NCI-H82 (cell line): ENCODE measurements at places on chromosomes 7 and 10.
A peak's percentile ranks its signal among the peaks of the same experiment; 100 is the strongest.

- no peak for DNase-seq
These were observed 169.3 kb upstream of the BET1 start for GRCh38 chr7:94173436-94173835.

DNA sequence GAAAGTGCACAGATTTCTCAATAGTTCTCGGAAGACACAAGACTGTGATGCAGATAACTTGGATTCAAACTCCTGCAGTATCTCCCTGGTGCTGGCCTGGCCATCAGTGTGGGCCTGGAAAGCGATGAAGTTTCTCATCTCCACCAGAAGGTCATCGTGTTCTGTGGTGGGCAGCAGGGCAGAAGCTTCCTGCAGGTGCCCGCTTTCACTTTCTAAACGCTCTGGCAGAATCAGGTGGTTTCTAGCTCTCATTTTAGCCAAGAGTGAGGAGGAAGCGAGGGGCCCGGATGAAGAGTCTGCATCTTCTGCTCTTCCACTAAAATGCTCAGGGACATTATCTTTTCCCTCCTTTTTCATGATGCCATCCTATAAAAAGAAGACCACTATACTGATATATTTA is 63.0 kb upstream of the DRGX start:
- DNase-seq, result no peak

DNA sequence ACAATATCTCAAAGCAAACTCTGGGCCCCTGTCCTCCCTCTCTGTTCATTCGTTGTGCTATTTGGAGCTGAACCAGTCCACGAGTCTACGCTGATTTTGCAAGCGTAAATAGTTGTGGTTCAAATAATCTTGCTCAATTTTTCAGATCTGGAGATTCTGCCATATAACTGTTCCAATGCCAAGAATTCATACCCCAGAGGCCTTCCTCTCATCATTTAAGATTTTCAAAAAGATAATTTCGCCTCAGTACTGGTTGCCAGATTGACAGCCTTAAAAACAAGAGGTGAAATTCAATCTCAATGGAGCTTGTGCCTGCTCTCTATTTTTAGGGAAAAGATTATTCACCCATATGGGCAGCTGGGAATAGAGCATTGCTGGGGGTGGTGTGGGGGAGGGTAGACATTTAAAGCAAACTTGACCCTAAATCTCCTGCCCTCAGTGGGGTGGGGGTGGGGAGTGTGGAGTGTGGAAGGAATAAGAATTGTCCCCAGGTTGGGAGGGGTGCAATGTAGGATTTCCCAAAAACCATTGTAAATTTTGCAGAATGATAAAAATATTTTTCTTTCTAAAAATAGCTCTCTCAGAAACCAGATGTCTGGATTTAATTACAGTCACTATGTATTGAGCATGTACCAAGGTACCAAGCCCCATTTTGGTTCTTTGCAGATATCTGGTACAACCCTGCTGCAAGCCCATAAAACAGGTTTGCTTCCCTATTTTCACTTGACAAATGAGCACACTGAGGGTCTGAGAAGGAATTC is 104.7 kb upstream of the EEPD1 start:
- peak; percentile 70 for DNase-seq

DNA sequence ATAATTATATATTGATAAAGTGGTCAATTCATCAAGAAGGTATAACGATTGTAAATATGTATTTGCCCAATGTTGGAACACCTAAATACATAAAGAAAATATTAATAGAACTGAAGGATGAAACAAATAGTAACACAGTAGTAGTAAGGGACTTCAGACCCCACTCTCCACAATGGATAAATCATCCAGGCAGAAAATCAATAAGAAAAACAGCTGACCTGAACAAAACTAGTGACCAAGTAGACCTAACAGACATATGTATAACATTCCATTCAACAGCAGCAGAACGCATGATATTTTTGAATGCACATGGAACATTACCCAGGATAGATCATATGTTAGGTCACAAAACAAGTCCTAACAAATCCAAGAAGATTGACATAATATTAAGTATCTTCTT is 286.1 kb upstream of the BMPER start:
- DNase-seq, result no peak

GRCh38 chr10:102633848-102634247 is 10.4 kb upstream of the TRIM8 start:
- no peak for DNase-seq

DNA sequence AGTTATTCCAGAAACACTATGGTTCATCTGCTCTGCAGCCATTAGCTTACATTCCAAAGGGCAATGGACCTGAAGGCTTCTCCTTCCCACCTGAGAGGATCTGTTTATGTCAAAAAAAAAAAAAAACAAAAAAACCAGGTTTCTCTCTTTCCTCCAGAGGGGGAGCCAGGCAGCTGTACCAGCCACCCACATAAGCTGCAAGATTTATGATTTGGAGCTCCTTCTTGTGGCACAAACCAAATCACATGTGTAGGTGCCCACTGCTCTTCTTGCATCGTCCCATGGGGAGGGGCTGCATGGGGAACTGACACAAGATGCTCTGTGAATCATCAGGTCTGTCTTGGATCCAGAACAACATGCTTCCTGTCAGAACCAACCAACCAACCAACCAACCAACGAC is 231.6 kb upstream of the IGFBP3 start:
- no peak for DNase-seq

DNA sequence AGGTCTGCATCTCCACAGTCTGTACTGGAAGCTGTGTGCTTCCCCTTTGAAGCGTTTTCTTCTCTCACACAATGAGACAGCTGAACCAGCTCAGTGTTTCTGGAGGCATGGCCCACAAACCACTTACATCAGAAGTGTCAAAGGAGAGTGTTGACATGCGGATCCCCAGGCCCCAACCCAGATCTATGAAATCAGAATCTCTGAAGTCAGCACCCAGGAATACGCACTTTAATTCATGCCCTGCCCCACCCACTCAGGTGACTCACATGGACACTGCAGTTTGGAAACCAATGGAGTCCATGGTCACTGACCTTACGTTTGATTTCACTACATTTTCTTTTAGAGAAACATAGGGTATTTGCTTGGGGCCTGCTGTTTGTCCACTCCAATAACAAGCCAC is 19.0 kb downstream of the TLL2 start:
- no peak for DNase-seq

GRCh38 chr10:131358741-131359442 is 47.4 kb upstream of the TCERG1L start:
- DNase-seq, result no peak

GRCh38 chr10:46239993-46240683 is 46.7 kb upstream of the ANTXRL start:
- DNase-seq, result no peak

DNA sequence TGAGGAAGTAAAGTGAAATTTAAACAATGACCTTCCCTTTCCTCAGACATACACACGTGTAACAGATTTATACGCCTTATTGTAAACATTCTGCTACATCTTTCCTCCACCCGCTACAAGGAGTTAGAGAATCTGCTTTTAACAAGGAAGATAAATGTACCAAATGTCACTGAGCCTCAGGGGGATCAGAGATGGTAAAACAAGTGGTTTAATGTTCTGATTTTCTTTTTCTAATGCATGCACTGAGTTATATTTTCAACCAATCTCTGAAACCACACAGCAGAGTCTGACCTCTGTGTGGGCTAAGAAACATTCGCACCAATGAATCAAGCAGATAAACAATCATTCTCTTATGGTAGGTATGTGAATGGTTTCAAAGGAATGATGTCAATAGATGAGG is 599.5 kb downstream of the ARL4A start:
- DNase-seq, result no peak

- no peak for DNase-seq
These were observed 137.0 kb upstream of the RET start for GRCh38 chr10:42939685-42940366.

GRCh38 chr10:113473851-113474250 is 79.0 kb upstream of the HABP2 start:
- no peak for DNase-seq

GRCh38 chr7:77254429-77254828 is 54.8 kb upstream of the FGL2 start:
- no peak for DNase-seq

- DNase-seq, result no peak
These were observed 114.9 kb downstream of the DYNC2I1 start for GRCh38 chr7:158971214-158971613.

DNA sequence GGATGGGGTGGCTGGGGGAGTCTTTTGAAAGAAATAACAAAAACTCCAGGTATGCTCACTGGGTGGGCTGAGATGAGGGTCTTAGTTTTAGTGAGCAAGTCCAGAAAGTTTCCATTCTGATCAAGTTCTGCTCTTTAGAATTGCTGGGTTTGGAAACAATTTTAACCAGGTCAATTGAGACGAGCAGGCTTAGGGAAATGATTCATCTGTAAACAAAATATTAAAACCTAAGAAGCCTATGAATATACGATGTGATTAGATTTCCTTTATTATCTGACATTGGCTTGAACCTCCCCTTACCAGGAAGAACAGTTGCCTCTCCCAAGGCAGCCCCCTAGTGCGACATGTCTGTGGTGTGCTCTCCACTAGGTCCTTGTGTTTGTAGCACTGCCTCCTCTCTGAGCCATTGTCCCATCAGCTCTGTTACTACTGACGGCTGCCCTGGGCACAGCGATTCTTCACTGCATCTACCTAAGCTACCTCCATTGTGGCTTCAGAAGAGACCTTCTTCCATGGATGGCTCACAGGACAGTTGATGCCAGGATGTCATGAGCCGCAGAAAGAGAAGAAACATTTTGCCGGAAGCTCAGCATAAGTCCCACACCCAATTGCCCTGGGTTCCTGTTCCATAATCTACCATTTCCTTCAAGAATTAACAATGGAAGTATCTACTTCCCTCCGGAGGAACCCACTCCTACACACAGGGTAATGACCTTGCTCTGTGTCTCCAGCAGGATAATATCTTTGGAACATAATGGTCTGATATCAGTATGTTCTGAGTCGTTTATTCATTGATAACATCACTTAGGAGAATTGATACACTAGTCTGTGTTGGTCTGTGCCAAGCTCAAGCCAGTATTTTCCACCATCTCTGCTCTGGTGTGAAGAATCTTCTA is 95.1 kb upstream of the ITGB1 start:
- DNase-seq, result no peak

- DNase-seq, result no peak
These were observed 48.4 kb downstream of the UNC5B start for GRCh38 chr10:71260622-71261325.

GRCh38 chr7:126483972-126484371 is 768.8 kb downstream of the GRM8 start:
- peak; percentile 56 for DNase-seq

DNA sequence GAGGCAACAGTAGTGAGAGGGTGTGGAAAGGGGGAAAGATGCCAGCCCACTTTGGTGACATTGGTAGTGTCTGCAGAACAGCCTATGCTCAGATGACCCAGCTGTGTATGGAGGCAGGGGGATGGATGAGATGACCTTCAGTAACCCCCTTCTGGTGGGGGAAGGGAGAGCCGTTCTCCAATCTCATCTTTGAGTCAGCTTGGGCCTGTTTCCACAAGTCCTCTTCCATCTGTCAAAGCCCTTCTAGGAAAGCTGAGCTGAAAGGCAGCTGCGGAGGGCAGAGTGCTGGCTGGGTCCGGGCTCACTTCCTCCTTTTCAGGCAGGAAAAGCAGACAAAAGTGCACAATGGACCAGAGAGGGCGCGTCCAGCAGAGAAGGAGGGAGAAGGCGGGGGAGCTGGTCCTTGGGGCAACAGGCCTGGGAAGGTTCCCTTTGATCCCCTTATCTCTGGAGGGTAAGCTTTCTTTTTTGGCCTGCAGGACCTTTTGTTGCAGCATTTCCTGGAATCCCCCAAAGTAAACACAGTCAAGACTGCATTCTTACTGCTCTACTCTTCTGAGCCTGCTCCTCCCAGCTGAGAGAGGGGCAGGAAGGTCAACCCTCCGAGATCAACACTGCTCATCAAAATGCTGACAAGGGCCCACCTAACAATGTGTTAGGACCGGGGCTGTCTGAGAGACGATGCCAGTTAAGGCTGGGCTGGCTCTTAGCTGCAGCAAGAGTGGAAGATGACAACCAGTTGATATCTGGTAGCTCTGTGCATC is 1.2 kb upstream of the LRMDA start:
- DNase-seq, result no peak

DNA sequence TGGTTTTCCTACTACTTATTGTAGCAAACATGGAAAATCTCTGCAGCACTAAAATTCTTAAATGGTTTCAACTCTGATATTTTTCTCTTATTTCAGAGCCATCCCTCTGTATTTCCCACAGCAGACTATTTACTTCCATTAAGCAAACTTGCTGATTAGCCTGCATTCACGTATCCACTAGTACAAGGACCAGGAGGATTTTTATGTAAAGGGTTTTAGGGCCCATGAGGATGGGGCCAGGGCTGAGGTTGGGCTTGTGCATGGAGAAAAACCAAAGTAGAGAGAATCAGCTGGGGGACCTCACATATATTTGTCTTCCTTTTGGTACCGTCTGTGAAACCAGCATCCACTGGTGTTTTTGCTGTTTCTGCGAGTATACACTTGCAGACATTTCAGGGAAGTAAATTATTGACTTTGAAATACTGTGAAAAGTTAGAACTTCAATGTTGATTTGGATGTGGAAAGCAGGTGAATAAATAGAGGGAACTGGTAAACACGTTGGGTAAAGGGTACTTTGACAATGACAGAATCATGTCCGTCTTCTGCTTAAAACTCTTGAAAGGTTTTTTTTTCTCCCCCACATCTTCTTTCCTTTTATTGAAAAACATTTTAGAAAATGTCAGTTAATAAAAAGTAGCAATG is 44.3 kb downstream of the ERLIN1 start:
- no peak for DNase-seq

DNA sequence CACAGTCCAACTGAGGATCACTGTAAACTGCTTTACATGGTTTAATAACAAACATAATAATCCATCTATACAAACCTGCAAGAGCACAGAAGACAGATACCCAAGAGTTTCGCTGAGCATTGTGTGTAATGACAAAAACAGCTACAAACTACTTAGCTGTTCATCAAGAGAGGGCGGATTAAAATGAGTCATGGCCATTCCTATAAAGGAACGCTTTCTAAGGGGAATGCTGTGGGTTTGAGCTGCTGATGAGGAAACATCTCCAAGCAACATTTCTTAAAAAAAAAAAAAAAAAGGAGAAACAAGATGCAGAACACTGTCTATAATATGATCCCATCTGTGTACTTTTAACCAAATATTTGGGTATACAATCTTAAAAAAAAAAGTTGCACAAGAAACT is 33.8 kb downstream of the VOPP1 start:
- DNase-seq, result no peak

GRCh38 chr10:60433684-60434083 is 44.0 kb upstream of the ANK3 start:
- DNase-seq, result no peak

DNA sequence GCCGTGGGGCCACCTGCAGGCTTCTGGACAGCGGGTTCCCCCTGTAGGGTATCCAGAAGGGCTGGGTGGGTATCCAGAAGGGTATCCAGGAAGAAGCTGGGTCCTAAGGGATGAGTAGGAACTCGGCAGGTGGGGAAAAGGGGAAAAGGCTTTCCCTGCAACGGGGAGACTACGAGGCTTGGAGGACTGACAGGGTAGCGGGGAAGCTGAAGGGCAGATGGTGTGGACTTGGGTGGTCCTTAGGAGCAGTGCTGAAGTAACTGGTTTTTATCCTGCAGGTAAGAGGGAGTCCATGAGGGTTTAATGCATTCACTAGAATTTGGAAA is 525 bp downstream of the UBE2D4 start:
- DNase-seq, result no peak

- DNase-seq, result no peak
These were observed 373.6 kb downstream of the BBS9 start for GRCh38 chr7:33503014-33503413.

GRCh38 chr7:43463401-43463980 is 119.4 kb upstream of the STK17A start:
- DNase-seq, result no peak
